ENCODE measurements at places on chromosomes 6 and 20.

DNA sequence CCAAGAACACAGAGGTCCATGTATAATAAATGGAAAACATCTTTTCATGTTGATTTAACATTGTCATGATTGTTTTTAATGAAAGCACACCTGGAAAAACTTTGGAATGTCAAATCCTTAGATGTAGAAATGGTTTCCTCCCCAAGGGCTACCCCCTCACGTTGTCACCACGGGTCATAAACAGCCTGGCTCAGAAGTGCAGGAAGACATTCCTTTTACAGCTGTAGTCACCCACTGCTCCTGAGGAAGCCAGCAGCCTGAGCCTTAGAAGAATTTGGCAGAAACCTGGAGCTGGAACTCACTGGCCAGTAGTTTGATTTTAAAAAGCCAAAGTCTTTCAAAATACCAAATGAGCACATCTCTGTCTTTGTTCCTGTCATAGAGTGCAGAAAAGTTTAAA is 23.7 kb downstream of the ADGRF5 start:
- DNase-seq = no peak

DNA sequence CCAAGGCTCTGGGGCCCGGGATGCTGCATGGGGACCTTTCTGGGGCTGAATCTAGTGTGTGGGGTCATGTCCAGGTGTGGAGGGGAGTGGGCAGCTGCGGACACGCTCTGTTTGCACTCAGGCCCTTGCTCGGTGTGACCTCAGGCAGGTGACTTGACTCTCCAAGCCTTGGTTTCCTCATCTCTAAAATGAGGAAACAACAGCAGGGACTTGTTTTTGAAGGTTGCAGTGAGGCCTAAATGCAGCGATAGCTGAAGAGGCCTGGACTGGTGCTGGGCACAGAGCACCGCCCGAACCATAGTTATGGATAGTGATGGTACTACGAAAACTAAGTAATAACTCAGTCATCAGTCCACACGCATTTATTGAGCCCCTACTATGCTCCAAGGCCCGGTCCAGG is 91.8 kb downstream of the NOL4L start:
- DNase-seq = no peak

GRCh38 chr6:1015825-1016224 is 296.1 kb upstream of the FOXQ1 start:
- DNase-seq = no peak

DNA sequence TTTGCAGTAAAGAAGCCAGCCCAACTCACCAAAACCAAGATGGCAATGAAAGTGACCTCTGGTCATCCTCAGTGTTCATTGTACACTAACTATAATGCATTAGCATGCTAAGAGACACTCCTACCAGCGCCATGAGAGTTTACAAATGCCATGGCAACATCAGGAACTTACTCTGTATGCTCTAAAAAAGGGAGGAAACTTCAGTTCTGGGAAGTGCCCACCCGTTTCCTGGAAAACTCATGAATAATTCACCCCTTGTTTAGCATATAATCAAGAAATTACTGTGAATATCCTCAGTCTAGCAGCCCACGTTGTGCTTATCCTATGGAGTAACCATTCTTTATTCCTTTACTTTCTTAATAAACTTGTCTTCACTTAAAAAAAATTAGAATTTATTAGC is 19.4 kb upstream of the TRERF1 start:
- no peak for DNase-seq

DNA sequence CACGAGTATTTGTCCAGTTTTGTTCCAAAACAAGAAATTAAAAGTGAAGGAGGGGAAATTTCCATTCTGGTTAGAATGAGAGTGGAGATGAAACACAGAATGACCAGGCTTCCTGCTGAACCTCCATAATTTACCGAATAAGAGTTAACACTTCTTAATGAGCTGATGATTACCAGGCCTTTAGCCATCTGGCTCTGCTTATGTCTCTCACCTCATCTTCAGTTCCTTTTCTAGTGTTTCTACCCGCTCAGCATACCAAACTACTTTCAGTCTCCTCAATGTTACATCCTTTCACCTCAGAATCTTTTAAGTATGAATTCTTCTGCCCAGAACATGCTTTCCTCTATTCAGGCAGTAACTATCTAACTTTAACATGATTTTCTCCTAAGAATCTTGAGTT is 209.0 kb upstream of the RSPO3 start:
- DNase-seq = no peak

- peak; percentile 7 for DNase-seq
These were observed 394.6 kb downstream of the KIF16B start for GRCh38 chr20:16178546-16179135.

DNA sequence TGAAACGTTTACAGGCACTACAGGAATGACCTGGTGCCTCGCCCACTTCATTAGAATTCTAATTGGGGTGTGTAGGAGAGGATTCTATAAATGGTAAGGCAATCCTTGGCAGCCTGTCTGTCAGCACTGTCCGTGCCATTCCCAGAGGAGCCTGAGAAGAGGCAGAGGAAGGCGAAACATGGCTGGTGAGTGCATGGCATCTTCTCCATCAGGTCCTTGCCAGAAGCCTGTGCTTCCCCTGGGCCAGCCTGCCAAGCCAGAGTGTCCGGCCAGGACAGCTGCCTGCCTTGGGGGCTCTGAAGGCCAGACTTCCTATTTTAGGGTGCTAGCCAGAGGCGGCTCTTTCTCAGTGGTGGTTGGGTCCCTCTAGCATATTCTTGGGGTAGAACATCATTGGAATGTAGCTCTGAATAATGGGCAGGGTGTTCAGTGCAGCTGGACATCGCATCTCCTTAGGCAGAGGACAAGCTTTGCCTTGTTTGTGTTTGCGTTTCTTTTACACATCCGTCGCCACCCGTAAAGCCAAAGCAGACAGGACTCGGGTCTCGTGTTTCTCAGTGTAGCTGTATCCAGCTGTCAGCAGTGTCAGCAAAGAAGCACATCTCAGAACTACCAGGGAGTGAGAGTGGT is at the start of gene TGM3:
TGM3 (plus strand) TSS at position 116 of the 630 bp plus-strand sequence; CDS start at position 179, 63 bp downstream.
- no peak for DNase-seq

DNA sequence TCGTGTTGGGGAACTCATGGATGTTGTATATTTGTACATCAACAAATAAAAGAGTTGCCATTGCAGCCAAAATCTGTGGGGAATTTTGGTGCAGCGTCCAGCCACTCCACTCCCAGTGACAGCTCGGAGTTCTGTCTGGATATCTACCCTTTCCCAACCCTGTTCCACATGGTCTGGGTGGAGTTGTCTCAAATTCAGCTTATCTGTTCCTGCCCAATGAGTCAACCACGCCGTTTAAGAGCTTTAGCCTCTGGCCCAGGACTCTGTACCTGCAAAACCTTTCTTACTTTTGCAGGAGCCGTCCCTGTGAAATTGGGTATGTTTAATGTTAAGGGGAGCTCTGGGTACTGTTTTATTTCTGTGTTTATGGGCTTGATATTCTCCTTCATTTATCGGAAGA is 33.9 kb upstream of the OVOL2 start:
- no peak for DNase-seq

DNA sequence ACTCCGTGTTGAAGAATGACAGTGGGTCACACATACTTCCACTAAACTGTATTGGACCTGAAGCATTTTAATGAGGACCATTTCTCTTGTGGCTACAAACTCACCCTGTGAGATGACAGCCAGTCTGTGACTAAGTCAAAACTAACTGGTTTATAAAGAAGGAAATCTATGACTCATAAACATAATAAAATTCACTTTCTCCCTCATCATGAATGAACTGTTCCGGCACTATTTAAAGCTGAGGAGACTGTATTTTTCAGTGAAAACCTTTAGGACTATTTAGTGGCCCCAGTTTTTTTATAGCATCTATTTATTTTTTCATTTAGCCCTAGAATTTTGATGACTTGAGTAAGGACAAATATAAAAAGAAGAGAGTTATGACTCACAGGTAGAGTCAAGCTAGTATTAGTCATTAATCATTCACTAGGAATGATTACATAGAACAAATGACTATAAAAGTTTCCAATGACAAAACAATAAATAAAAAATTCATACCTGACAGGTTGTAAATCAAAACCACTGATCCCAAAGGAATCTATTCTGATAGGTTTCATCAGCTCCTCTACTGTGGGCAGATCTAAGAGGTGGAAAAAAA is 34.2 kb downstream of the CEP162 start:
- DNase-seq = no peak

- DNase-seq = no peak
These were observed 736.9 kb downstream of the QKI start for GRCh38 chr6:164151161-164152120.

DNA sequence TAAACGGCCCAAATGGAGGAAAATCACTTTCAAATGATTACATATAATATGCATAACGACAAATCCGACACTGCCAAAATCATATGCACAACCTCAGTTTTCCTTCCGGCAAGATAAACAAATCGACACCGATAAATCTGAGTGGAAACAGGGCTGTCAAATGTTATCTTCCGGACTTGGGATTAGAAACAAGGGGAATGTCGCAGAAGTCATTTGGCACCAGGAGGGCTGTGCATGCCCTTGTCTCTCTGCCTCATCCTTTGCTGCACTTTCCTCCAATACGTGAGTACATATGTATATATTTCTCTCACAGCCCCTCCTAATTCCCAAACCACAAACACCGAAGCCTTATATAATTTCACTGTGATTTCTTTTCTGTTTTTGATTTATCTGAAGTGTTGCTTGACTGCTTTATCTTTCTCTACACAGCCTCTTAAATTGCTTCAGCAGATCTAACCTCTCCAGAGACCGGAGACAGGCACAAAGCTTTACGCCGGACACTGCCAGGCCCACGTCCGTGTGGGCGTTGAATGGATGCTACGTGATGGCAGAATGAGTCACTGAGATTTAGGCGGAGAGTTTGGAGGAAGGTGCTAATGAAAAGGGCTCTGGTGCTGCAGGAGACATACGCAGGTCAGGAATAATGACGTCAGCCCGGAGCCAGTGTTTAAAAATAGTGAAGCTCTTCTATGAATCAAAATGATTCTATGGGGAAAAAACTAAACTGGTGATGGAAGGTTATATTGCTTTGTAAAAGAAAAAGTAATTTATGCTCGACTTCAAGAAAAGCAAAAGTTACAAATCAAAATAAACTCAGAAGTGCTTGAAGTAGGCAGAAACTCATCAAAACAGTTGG is 21.0 kb upstream of the PRELID3B start:
- DNase-seq = no peak

DNA sequence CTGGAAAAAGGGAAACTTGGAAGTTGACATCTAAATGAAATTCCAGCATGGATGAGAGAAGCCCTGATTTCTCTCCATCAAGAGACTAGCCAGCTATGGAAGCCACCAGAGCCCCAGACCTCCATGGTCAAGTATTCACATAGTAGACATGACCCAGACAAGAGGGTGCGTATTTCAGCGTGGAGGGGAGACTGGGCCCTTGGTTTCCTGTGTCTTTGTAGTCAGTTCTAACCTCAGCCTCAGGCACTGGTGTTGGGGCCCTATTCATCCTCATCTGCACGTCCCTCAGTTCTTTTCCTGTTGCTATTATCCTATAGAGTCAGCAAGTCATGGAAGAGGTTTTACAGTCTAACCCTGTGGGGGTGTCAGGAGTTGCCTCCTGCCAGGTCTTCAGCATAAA is 12.5 kb downstream of the GNL1 start:
- DNase-seq = no peak

DNA sequence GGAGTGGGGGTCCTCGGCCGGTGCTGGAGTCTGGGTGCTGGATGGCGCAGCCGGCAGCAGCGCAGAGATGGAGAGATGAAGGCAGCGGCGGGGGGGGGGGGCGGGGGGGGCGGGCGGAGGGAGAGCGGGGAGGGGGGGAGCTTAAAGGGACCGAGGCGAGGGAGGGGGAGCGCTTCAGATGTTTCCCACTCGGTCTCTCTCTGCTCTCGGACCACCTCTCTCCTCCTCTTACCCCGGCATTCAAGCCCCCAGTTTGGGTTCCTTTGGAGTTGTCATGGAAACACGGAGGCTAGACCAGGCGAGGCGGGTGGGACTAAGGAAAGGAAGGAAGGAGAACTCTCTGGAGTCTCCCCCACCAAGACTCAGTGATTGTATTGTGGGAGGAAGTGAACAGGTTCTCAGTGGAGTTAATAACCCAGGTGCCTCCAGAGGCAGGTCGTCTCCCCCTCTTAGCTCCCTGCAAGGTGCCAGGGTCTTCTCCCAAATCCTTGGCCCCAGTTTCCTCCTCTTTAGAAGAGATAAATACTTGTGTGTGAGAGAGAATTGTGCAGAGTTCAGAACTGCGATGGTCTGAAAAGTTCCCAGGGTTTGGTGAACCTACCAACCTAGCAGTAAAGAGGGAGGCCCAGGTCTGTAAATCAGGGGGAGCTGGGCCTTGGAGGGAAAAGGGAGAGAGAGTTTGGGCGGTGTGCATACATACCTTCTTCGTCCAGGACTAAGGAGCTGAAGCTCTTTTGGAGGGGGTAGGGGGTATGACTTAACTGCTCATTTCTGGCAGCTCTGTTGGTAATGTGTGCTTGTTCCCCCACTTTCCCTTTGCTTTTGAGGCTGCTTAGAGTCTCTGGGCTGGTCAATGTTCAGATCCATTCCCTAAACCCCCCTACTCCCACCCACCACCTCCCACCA is at the start of gene PRRT1:
PRRT1 (minus strand) TSS at position 77 of the 906 bp plus-strand sequence. CDS start 112 bp downstream, outside the sequence.
- no peak for DNase-seq

- DNase-seq = no peak
These were observed 2.6 kb downstream of the MEP1A start for GRCh38 chr6:46795816-46796215.

DNA sequence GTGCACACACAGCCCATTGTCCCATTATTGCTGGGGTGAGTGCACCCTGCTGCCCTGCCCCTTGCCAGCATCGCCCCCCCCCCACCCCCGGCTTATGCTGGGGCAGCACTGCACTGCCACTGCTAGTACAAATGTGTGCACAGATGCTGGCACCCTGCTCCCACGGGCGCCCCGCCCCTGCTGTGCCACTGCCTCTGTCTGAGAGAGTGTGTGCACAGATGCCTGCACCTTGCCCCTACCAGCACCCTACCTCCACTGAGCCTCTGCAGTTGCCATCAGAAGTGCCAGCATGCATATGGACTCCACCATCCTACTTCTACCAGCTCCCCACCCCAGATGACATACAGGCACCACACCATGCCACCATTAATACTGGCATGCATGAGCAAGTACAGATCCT is 454.6 kb upstream of the KHDRBS2 start:
- DNase-seq = no peak

- DNase-seq = peak; percentile 57
These were observed 50.9 kb upstream of the FAM184A start for GRCh38 chr6:119129148-119129967.

DNA sequence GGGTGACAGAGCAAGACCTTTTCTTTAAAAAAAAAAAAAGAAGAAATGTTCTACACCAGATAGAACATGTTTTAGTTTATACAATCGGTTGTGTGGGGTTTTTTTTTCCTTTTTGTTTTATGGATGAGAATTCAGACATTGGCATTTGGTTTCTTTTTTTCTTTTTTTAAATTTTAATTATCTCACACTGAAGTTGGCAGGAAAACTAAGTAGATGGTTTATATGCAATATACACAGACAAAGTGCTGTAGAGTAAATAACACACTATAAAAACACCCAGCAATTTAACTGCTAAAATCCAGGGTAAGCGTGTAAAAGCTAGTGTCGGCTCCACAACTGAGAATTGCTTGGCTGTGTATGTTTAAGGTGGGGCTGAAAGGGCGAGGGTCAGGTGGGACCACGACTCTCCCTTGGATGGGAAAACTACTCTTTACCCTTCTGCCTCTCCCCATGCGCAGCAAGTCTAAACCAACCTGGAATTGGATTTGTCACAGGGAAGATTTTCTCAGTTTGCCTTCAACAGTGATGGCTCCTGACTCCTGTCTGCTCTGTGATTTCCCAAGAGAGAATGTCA is 147.1 kb upstream of the MARCKS start:
- DNase-seq = no peak

Data from DMS79 treated with DMSO at 0.1 percent for 48 hours (cell line).